GM03348 (cell line): ENCODE measurements at places on chromosomes 1 and 21.

DNA sequence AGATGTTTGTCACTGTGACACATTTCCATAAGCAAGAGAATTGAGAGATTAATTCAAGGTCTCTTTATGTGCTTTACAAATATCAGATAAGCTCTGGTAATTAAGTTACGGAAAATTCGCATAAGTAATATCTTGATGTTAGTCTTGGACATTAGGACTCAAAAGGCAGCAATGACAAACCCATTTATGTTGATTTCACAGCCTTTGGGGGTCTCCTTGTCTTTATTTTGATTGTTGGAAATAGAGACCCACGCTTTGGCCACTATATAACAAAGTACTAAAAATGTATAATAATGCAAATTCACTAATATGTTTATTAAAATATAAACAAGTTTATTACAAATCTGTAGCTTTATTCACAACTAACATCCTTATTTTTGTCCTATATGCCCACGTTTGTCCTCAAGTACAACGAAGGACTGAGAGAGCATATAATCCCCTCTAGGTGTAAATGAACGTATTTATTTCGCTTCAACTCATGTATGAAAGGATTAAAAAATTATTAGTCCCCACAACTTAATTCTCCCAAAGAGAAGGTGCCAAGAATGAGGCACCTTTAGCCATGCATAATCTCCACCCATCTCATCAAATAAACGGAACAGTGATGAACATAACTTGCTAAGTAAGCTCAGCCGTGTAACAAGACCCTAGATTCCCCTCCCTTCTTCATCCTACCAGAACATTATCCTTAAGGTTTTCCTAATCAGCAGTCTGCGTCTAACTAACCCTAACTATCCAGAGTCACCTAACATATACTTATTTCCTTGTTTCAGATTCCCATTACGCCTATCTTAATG lies 1.6 kb upstream of the LAMC1 start:
- no peak for DNase-seq

- no peak for DNase-seq
Observed at GRCh38 chr1:100462326-100463025, 75.5 kb upstream of the GPR88 start.

GRCh38 chr1:115411371-115412063 lies 73.5 kb upstream of the NGF start:
- peak; percentile 34 for DNase-seq

DNA sequence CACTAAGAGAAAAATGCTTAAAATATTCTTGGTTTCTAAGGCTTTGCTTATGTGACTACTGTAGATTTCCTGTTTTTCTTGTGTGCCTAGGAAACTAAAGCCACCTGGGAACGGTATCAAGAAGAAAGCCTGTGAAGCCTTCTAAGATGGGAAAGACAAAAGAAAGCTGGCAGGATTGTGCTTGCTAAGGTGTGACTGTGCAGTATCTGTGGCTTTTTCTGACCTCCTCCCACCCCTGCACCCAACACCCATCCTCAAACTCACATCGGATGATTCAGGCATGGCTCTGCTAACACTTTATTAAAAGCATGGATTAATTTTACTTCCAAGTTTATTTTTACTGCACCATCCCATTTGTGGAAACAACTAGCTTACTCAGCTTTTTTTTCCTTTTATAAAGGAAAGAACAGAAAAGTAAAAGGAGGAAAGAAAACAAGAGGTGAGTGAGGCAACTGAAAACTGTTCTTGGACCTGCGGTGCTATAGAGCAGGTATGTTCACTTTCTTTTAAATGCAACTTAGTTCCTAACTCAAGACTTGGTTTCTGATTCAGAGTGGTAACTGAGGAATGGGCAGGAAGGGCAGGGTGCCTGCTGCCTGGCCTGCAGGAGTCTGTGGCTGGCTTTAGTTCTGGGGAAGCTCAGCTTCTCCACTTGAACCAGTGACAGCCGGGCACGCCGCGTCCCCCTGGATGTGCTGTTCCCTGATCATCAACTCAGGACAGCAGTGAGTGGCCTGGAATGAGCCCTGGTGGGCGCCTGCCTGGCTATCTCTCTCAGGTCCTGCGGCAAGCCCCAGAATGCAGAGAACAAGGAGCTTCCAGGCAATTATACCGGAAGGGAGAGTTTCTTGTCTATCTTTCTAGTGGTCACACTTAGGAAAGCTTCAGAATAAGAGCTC lies at the start of gene GBP6:
TSS of gene GBP6 (plus strand) at position 422 of the 899 bp plus-strand sequence. CDS start 4,493 bp downstream, outside the sequence.
- DNase-seq = no peak

DNA sequence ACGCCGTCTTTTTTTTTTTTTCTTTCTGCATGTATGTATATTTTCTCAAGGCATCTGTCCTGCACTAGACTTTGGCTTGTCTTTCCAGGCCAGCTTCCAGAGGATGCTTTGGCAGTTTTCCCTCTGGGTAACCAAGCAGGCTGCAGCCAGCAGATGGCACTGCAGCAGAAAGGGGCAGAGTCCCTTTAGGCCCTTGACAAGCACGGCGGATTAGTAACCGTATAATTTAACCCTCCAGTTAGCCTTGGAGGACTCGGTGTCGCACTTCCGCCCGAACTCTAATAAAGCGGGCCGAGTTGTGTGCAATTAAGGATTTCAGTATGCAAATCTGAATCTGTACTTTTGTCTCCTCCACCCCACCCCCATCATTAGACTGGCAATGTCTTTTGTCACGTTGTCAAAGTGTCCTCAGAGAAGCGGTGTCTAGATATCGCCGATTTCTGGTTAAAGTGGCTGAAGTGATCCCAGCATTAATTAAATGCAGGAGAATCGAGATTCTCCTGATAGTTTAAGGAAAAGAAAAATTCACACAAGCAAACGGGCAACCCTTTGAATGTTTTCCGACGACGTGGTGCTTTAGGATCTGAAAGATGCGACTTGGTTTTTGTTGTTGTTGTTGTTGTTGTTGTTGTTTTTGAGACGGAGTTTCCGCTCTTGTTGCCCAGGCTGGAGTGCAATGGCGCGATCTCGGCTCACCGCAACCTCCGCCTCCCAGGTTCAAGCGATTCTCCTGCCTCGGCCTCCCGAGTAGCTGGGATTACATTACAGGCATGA lies 1.1 kb upstream of the TMEM167B start:
- peak; percentile 53 for DNase-seq

- no peak for DNase-seq
Observed at GRCh38 chr1:151346082-151346768, 827 bp downstream of the RFX5 start.

DNA sequence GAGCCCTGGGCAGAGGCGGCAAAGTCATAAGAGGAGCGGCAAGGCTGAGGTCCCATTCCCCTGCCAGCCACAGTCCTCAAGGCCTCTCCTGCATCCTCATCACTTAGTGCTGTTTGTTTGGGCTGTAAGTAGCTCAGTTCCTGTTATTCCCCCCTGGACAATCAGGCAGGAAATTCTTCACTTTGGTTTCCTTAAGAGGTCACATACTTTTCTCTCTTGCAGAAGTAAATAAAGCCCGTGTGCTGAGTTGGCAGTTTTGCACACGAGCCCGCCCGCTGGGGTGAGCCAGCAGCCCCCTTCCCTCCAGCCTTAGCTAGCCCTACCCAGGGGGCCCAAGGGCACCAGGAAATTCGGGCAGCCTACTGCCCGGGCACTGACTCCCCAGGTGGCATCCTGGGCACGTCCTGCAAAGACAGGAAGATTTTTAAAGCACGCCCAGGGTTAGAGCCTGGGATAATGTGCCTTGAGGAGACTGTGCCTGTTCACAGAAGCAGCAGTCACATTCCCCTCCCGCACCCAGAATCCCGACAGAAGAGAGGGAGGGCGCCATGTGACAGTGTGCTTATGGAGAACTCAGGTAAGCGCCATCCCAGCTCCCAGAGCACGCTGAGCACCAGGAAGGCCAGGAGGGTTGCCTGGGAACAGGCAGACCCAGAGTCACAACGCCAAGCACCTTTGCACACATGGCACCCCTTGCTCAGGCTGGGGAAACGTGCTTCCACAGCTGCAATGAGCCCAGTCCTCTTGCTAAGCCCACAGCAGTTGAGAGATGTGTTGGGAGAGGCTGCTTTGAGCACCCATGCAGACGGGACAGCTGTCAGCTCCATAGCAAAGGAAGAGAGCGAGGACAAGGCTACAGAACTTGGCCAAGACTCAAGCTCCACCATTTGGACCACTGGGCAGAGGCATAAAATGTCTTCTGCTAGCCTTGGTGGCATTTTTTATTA lies 144.5 kb upstream of the TMEM51 start:
- no peak for DNase-seq

GRCh38 chr21:45401054-45401518 lies 3.9 kb upstream of the COL18A1 start:
- DNase-seq = no peak

DNA sequence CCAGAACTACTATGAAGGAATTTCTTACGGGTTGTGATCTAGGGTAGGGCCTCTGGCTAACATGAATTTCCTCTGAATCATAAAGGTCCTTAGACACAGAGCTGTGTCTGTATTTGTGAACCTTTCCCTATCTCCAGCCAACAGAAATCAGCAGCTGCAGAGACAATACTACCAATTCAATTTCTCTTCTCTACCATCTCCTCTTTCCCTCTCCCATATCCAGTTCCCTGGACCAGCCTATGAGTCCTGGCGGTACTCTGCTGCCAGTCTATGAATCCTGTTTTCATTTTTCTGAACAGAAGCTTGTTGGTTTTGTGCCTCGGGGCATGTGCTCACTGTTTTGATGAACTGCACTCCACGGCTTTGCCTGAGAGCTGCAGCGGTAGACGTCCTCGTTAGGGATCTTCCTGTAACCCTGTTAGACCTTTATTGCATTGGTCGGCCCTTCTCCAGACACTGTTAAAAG lies 458.0 kb upstream of the VAMP3 start:
- DNase-seq = no peak

- peak; percentile 59 for DNase-seq
Observed at GRCh38 chr1:59272507-59272906, 24.4 kb upstream of the FGGY start.

DNA sequence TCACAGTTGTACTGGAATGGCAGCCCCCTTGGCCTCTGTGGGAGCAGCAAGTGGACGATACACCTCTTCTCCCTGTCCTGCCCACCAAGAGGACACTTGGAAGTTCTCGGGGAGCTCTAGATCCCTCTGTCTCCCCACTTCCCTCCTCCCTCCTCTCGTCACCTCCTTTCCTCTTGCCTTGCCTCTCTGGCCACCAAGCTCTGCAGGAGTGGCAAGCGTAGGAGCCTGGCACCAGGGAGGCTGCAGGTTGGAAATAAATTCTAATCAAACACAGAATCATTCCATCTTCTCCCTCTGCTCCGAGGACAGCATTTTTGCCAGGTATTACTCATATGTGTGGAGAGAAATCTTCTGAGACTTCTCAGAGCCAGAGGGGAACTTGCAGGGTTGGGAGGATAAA lies 20.8 kb downstream of the CAMK2N1 start:
- DNase-seq = no peak

DNA sequence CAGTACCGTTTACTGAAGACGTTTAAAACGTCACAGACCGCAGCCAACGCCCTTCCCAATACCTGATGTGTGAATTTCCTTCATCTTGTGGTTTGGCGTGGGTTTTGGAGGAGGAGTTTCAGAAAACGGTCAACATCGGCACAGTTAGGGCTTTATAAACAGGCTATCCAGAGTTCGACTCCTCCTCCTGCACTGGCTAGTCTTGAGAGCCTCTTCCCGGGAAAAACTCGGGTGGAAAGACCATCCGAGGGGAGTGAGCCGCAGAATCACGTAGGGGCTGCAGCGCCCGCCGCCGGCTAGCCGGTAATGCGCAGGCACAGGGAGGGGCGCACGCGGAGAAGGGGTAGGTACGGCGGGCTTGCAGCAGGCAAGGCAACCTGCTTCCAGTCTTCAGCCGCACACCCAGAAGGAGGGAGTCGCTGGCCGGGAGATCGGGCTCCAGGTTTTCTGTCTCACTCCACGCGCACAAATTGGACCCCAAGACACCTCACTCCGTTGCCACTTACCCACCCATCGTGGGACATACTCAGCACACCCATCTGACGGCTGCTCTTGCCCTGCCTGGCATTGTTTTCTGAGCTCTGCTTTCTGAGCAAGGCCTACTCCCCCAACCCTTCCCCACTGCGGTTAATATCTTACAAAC lies 25.4 kb downstream of the SLC19A2 start:
- peak; percentile 23 for DNase-seq

GRCh38 chr1:225517697-225518096 lies 89.9 kb upstream of the LBR start:
- DNase-seq = no peak

DNA sequence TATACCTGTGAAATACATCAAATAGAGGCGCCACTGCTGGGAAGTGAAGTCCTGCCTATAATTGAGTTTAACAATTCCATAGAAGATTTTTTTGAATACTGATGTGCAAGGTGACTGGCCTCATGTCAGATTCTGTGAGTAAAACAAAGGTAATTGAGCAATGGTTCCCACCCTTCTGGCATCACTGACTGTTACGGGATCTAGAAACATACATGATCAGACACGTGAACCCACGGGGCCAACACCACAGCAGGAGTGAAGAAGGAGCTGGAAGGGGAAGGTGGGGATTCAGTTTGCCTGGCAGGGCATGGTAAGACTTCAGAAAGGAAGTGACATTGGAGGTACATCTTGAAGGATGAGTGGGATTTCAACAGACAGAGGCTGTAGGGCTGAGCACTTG lies 270.2 kb downstream of the DISC1 start:
- no peak for DNase-seq

GRCh38 chr1:235279694-235280093 lies 48.3 kb downstream of the ARID4B start:
- no peak for DNase-seq

DNA sequence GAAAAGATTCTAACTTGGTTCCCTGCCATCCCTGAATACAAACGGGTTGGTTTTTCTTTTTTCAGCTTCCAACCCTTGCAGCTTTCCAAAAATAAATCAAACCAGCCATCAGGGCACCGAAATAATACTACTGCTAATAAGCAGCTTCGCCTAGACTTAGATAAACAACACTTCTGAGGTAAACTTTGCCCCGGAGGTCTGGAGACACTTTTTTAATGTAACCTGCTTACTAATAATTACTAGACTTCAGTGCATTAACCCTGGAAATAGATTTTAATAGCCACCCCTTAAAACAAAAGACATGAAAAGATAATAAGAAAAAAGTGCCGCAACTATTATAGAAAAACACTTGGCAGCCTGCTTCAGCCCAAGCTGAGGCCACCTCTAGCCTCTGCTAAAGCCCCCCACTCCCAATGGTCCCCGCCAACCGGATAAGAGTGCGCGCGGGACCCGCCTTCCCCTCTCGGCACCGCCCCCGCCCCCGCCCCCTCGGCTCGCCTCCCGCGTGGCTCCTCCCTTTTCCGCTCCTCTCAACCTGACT lies 405 bp upstream of the GADD45A start:
- DNase-seq = no peak

- DNase-seq = no peak
Observed at GRCh38 chr1:17574516-17574915, 35.0 kb downstream of the ARHGEF10L start.
